AG04450 (cell line): ENCODE measurements at places on chromosomes 4 and X. TPM values are rescaled to one million over a fixed set of nuclear protein-coding genes. Genes with fewer than 3 reads are reported as not detected.

DNA sequence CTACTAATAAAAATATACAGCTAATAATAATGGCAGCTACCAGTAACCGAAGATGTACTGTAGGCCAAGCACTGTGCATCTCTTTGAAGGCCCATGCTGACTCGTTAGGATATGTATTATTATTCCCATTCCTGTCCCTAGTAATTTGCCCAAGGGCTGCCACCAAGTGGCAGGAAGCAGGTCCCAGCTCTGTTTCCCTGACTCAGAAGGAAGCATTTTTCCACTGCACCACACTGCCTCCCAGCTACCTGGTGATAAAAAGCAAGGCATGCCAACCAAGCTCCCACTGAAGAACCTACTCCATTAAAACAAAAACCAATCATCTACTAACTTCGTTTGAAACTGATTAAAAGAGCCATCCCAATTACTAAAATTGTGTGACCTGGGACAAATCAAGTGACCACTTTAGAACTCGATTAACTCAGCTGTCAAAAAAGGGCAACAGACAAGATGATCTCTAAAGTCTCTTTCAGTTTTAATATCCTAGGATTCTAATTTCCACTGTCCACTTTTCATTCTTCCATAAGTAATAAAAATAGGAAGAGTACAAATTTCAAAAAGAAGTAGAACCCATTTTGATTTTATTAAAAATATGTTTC, 24.3 kb upstream of the PGM2 start:
- no peak for DNase-seq

- peak; percentile 20 for DNase-seq
Measured at GRCh38 chr4:47032405-47033106, 1.2 kb downstream of the GABRB1 start.

GRCh38 chr4:64384237-64385203, 24.7 kb downstream of the TECRL start:
- DNase-seq = no peak

GRCh38 chrX:41116948-41117347, 31.7 kb downstream of the USP9X start:
- no peak for DNase-seq

GRCh38 chr4:80201252-80202151, 4.2 kb downstream of the PRDM8 start:
- DNase-seq = no peak

- no peak for DNase-seq
Measured at GRCh38 chr4:18847249-18847890, 825.8 kb upstream of the LCORL start.

DNA sequence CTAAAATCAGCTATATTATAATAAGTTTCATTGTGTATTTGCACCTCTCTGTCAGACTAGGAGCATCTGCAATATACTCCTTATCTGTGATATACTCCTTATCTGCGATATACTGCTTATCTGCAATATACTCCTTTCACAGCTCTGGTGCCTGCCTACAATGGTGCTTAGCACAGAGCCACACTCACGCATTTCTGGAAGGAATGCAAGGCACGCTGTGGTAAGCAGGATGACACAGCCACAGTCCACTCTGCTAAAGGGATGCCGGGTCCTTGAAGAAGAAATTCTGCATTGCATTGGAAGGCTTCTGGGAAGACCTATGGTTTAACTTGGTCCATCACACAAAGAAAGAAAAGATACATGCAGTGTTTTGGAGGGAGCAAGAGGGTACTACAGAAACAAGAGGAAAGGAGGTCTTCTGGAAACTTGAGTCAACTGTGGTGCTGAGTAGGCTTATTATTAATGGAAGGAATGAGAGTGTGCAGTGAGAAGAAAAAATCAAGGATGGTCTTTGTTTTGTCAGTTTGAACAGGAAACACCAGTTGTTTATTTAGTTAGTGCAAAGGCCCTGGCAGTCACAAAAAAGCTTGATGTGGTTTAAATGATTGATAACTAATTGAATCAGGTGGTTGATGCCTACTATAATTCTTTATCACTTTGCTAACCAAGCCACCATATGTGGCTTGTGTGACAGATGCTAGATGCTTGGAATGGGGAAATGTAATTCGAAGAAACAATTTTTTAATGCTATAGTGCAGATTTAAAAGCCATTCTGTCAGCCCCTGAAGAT, 342.3 kb downstream of the GRXCR1 start:
- DNase-seq = no peak

DNA sequence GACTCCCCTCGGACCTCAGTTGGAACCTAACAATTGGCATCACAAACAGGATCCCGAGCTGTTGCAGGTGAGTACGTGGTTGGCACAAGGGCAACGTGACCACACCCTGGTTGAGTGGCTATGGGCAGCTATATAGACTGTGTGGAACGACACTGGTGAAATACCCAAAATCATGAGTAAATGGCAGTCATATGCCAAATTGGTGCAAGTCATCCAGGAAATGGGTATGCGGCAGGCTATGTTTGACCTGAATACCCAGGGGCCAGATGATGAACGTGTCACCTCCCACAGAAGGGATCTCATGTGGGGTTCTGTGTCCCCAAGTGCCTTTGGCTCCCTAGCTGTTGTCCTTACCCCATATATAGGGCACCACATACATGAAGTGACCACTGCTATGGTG, 53.2 kb upstream of the CCDC149 start:
- DNase-seq = no peak

DNA sequence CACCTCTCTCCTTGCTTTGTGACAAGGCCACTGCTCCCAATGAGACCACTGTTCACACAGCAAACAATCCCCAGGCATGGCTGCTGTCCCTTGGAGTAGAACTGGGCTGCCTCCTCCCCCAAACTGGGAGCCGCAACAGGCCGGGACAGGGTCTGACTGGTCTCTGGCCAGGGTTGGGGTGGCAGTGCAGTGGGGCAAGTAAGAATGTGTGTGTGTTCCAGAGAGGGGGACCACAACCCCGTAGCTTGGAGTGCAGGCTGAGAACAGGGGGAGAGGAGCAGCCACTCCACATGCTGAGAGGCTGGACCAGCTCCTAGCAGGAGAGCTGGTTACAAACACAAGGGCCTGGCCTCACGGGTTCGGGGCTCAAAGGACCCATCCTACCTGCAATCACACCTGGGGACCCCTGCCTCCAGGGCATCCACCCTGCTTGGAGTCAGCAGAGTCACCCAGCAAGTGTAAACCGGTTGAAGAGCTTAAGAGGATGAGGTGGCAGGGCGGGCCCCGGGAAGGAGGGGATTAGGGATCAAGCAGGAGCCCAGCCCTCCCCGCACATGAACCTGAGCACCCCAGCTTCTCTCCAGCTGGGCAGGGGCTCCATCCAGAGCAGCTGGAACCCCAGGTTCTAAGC, 3.8 kb upstream of the ZNF185 start:
- no peak for DNase-seq

DNA sequence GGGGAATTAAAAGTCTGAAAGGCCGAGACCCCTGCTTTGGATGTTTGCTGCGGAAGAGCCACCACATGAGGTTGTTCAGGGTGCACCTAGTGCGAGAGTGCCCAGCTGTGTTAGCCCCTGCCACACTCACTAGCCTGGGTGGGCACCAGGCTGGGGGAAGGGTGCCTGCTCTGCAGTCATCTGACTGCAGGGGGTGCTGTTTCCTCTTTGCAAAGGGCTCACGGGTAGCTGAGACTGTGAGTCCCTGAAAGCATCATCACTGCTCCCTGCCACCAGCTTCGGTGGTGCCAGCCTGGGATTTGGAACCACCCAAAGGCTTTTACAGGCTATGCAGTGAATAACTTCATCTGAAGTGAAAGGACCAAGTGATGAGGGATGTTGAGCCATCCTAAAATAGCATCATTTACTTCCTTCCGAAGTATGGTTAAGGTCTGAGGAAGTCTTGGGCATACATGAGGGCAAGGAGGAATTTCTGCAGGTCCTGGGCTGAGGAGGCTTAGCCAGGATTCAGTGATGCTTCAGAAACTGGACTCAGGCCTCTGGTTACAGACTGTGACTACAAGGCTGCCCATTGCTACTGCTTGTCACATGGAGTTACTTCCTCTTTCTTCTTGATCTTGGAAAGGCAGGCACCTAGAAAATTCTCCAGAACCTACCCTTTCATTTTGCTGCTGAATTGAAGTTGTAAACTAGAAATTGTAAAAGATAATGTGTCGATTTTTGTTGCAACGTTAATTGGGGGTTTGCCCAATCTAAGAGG, 293.2 kb upstream of the PRPS2 start:
- DNase-seq = no peak

GRCh38 chr4:96775501-96775900, 935.6 kb downstream of the PDHA2 start:
- no peak for DNase-seq

GRCh38 chr4:20700007-20700761, at the start of gene PACRGL:
PACRGL (plus strand) TSS chr4:20700458; CDS start chr4:20704482, 4,024 bp downstream.
- DNase-seq = peak; percentile 67

- no peak for DNase-seq
Measured at GRCh38 chr4:64899563-64899962, 490.3 kb upstream of the TECRL start.

GRCh38 chr4:42397635-42398170, 415 bp downstream of the SHISA3 start:
- DNase-seq = no peak

- DNase-seq = no peak
Measured at GRCh38 chrX:15474028-15474427, 19.1 kb downstream of the PIR start.

DNA sequence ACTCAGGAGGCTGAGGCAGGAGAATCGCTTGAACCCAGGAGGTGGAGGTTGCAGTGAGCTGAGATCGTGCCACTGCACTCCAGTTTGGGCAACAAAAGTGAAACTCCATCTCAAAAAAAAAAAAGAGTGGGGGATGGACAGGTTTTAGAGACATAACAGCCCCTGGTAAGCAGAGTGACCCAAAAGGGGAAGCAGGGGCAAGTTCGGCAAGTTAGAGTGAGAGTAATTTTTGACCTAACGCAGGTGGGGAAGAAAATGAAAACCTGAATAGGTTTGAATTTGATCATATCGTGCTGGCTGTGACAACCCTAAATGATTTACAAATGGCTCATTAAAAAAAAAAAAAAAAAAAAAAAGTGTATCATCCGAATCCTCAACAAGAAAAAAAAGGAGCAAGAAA, 25.7 kb upstream of the TMEM131L start:
- DNase-seq = no peak

DNA sequence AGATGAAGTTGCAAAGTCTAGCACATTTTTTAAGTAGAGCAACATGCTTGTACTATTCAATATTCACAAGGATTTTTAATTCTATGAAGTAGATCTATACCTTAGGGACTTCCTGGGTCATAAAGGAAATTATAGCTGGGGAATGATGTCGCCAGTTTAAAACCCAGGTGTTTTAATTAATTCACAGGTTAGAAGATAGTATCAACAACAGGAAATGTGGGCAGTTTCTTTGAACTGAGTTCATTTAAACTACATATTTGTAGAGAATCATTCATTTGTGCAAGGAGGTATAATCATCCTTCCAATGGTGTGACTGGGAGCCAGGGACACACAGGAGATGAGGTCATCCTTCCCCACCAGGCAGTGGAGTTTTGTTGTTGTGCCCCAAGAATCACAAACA, 181.3 kb upstream of the KLF3 start:
- no peak for DNase-seq

GRCh38 chrX:85897362-85898126, 149.8 kb downstream of the CHM start:
- no peak for DNase-seq

DNA sequence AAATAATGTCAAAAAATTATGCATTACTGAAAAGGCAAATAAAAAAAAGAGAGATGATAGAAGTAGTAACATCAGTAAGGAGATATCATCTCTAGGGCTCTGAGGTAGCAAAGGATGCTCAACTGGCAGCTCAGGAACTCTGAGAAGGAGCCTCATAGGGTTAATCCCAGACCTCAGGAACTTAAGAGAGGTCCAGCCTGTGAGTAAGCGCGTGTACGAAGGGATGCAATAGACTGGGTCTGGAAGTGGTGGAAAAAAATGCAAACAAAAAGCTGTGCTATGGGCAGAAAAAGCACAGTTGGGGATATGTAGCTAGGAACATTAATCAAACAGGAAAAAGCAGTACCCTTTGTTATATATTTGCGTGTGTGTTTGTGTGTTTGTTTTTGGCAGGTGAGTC, 282.0 kb downstream of the GALNTL6 start:
- no peak for DNase-seq

GRCh38 chr4:76872556-76872955, 25.4 kb downstream of the SOWAHB start:
- no peak for DNase-seq

DNA sequence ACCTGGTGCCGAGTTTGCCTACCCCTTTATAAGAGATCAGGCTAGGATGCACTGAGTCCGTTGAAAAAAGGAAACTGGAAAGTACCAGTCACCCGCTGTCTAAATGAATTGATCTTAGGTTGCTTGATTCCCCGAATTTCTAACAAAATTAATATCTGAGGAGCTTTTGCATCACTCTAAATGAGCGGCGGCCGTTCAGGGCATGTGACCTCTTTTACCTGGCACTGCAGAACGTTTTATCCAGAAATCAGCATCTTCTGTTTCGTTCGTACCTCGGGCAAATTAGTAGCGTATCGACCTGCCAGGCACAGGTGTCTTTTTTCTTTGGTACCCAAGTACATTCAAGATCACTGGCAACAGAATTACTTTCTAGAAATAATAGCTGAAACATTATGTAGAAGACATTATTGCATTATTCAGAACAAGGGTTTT, 876 bp downstream of the KLHL2 start:
- no peak for DNase-seq

GRCh38 chr4:128722911-128723310, 86.6 kb upstream of the JADE1 start:
- no peak for DNase-seq

GRCh38 chr4:16663732-16664131, 234.7 kb downstream of the LDB2 start:
- no peak for DNase-seq

DNA sequence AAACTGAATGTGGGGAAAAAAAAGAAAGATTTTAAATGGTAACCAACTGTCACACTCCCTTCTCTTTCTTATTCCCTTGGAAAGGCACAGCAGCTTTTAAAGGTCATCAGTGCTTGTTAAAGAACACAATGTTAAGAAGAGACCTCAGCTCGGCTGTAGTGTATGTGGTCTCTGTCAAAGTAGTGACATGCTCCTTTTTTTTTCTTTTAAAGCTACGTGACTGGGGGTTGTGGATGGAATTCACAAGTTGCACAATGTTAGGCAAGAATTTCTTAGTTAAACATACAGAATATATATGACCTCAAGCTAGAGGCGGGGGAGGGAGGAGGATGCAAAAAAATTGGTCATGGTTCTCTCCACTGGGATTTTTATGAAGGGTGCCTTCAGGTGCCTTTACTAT, 45.6 kb downstream of the OCRL start:
- no peak for DNase-seq

- DNase-seq = no peak
Measured at GRCh38 chr4:82998898-82999297, 11.7 kb downstream of the LIN54 start.

GRCh38 chrX:41118156-41118555, 32.9 kb downstream of the USP9X start:
- DNase-seq = no peak

CTPS2 gene
- polyA plus RNA-seq = 9.5 and 11.7 TPM in 2 replicates

SORBS2 gene
- not detected in 2 replicates for polyA plus RNA-seq

MAGEA12 gene
- polyA plus RNA-seq = not detected in 2 replicates

PRKG2 gene
- polyA plus RNA-seq = 0.74 and 1.6 TPM in 2 replicates

NR0B1 gene
- polyA plus RNA-seq = 0.09 and 0.12 TPM in 2 replicates

F11 gene
- not detected in 2 replicates for polyA plus RNA-seq

RPA4 gene
- 0.12 TPM in 1 of 2 replicates, not detected in the other for polyA plus RNA-seq
